ENCODE measurements at places on chromosomes 12 and 14.

GRCh38 chr12:124308741-124309140 lies 13.8 kb downstream of the RFLNA start:
- DNase-seq, result no peak

- DNase-seq, result no peak
Measured at GRCh38 chr12:86950444-86950843, 694.3 kb upstream of the MGAT4C start.

GRCh38 chr14:98724734-98725133 lies 547.3 kb downstream of the BCL11B start:
- DNase-seq, result no peak

GRCh38 chr14:87386524-87386923 lies 606.5 kb downstream of the GALC start:
- DNase-seq, result no peak

DNA sequence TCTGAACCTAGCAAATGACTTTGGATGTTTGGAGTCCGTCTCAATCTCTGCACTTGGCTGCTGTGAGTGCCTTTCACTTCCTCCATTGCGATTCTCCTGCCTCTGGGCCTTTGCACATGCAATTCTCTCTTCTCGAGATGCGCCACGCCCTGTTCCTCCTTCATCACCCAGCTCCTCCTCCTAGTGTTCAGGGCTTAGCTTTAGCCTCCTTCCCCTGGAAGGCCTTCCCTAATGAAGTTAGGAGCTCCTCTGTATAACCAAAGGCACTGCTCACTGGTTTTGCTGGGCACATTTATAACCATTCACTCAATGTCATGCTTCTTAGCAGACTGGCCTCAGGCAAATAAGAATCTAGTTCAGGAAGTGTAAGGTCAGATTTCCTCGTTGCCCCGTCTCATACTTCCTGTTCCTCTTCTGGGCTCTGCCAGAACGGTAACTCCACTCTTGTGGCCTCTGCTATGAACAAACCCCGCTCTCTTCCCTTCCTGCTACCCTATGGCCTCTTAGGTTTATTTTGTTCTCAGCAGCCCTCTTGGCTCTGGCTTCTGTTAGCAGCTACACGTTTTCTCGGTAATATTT lies 171.4 kb downstream of the CRADD start:
- no peak for DNase-seq

DNA sequence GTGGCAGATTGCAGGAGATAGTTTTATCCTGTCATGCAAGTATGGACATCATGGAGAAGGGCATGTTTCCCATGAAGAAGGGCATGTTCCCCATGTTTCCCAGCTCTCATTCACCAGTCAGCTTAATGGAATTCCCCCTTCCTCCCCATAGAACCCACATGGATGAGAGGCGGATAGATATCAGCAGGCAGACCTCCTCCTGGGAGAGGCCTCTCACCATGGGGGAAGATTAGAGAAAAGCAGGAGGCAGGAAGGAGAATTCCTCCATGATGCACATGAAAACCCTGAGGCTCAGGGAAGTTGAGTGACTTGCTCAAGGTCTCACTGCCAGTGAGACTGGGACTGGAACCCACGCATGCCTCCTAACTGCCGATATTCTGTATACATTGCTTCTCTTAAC lies 92.9 kb upstream of the FOXN3 start:
- peak; percentile 41 for DNase-seq

DNA sequence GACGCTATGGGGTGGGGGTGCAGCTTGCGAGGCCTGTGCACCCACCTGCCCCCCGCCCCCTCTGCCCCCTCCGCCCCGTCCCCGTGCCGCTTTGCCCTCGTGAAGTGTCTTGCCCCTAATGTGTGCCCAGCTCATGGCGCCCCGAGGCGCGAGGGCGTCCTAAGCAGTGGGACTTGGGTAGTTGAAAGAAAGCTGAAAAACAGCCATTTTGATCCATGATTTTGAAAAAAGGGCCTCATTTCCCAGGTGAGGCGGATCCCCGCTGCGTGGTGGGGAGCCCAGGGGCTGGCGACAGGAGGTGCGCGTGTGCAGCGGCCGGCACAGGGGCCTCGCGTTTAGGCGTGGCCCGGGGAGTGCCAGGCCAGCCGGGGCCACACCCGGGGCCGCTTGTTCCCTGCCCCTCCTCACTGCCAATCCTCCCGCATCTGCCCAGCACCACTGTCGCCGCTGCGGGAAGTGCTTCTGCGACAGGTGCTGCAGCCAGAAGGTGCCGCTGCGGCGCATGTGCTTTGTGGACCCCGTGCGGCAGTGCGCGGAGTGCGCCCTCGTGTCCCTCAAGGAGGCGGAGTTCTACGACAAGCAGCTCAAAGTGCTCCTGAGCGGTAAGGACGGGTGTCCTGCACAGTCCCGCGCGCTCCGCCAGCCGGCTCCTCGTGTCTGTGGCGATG lies 11.8 kb downstream of the ZFYVE21 start:
- no peak for DNase-seq
